Stimulated activated CD4-positive, alpha-beta T cell treated with anti-CD3 and anti-CD28 coated beads, TNF-alpha, amount 100 ng/mL, for 48 hours (primary cell): ENCODE measurements at places on chromosomes 1 and 21.

DNA sequence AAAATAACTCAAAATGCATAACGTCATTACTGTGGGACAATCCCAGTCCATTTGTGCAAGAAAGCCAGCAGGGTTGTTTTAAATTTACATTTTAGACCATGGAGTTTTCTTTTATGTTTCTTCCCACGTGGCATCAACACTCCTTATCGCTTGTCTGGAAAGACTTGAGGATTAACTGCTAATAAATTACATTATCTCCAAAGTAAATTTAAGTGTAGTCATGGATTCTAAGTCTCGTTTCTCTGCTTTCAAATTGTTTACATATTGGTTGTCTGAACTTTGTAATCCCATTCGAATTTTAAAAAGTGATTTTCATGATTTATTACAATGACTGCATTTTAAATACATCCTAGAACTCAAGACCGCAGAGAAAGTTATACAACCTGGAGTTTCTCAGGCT is 119.3 kb upstream of the ADAMTS5 start:
- DNase-seq = no peak

GRCh38 chr1:53580009-53580400 is 120.8 kb downstream of the DMRTB1 start:
- DNase-seq = no peak

DNA sequence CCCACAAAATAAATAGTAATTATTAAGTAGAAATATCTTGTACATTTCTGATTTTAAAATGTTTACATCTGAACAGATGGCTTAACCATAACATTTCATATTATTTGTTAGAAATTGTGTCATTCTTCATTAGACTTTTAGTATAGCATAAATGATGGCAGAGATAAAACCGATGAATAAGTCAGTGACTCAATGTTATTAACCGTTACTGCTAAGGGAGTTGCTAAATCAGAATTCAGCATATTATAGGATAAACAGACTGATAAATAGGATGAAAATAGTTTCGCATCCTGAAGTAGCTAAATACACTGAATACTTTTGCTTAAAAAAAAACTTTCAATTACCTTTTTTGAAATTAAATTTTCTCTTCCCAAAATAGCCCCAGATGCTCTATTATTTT is 610.6 kb upstream of the ZP4 start:
- DNase-seq = no peak

GRCh38 chr1:211036381-211037060 is 97.4 kb downstream of the KCNH1 start:
- no peak for DNase-seq

GRCh38 chr1:18948048-18948912 is 8.2 kb downstream of the IFFO2 start:
- DNase-seq = no peak

- no peak for DNase-seq
These were observed 38.5 kb upstream of the C1orf105 start for GRCh38 chr1:172381946-172382345.
